Activated T-helper 17 cell treated with anti-CD3 and anti-CD28 coated beads, Interleukin-2, amount 50 U/mL, for 72 hours (primary cell): ENCODE measurements at places on chromosomes 5 and 9. TPM values are rescaled to one million over a fixed set of nuclear protein-coding genes. Genes with fewer than 3 reads are reported as not detected.

- no peak for ATAC-seq
Observed at GRCh38 chr9:38692707-38693106, 27.2 kb downstream of the FAM240B start.

DNA sequence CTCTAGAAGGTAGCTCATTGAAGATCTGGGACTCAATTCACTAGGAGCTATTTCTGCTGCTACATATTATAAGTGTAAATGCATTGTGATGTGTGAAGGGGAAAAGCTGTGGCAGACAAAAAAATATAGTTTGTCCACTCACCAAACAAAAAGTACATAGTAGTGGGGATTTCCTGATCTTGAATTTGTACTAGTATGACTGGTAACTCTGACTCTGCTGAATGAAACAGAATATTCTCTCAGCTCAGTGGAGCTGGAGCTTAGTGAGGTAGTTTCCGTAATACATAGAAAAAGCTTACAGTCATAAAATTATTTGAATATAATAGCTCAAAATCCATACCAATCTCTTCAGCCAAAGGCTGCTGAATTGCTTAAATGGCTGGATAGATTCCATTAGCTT lies 455.6 kb upstream of the CD180 start:
- ATAC-seq, result no peak

- no peak for ATAC-seq
Observed at GRCh38 chr9:134190232-134191121, 26.1 kb upstream of the RNU6ATAC start.

DNA sequence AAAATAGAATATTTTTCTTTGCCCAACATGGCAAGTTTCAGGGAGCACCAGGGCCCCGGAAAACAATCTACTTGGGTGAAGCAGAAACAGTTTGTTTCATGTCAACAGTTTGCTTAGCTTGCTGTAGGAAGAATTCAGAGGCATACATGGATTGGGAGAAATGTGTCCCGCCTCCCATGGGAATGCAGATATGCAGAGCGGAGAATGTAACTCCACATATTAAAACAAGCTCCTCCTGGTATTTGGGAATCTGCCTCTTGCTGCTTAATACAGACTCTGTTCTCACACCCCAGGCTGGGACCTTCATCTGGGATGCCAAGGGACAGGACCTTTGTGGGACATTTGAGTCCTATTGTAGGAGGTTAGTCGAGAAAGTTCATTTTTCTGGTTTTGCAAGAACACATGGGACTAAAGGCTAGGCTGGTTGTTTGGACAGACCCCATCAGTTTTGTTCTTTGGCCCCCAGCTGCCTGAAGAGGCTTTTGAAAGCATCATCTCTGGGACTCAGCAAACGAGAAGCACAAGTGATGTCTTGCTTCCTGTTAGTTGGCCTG lies 220.5 kb upstream of the ADRA1B start:
- no peak for ATAC-seq

DNA sequence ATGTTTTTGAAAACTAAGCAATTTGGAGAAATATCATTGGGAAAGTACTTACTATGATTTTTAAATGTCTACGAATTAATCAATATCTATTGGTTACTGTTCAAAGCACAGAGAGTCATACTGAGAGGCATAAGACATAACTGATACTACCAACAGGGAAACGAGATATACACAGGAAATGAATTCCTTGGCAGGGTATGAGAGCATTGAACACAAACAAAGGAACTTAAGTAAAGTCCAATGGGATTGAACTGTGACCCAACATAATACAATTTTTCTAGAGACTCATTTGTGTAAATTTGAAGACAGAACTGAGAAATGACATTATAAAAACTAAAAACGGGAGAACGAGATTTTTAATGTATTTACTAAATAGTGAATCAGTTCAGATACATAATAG lies 1.3 kb upstream of the ITGA1 start:
- ATAC-seq, result no peak

- ATAC-seq, result no peak
Observed at GRCh38 chr5:151084363-151084762, 3.5 kb upstream of the TNIP1 start.

- no peak for ATAC-seq
Observed at GRCh38 chr9:87671925-87672324, 54.0 kb upstream of the CTSL start.

DNA sequence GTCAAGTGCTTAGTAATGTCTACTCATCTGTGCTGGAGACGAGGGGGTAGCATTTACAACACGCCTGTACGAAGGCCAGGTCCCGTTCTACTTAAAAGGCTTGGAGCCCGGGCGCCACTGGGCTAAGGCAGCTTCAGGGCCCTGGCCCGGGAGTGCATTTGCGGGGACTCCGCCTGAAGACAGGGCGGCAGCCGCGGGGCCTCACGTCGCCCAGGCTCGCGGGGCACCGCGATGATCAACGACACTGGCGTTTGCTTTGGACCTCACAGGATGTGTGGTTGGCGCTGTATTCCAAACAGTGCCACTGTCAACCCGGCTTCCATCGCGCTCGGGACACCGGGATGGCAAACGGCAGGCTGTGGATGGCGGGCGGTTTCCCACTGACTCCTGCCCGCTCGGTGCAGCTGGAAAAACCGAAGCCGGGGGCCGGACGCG lies 1.1 kb upstream of the TENT4A start:
- peak; percentile 23 for ATAC-seq

- ATAC-seq, result peak; percentile 63
Observed at GRCh38 chr5:77066823-77067442, 20.2 kb downstream of the ZBED3 start.

DNA sequence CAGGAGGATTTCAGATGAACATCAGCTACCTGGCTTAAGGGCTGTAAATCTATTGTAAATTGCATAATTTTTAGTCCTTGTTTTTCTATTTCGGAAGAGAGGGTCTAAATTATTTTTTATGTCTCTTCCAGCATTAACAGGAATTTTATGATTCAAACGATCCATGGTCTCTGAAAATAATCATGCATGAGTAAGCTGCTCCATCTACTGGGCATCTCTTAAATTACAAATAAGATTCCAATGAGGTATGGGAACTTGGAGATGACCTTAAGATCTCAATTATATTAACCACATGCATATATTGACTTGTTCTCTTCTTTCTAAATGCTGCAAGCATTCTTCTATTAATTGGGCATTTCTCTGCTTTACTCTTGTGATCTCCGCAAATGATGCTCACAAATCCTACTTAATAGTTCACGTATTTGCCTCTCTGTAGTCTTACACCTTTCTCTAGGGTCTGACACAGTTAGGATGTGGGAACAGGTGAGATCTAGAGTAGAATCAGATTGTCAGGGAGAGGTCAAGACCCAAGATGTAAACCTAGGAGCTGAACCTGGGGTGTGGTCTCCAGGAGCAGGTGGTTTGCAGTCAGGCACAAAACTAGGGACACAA lies 86.9 kb downstream of the NUDT12 start:
- no peak for ATAC-seq

GRCh38 chr9:127218818-127219217 lies 45.8 kb upstream of the GARNL3 start:
- ATAC-seq, result no peak

GRCh38 chr5:179459771-179460170 lies 90.6 kb upstream of the RUFY1 start:
- no peak for ATAC-seq

- ATAC-seq, result peak; percentile 52
Observed at GRCh38 chr9:125558453-125559092, 148.4 kb downstream of the MAPKAP1 start.

DNA sequence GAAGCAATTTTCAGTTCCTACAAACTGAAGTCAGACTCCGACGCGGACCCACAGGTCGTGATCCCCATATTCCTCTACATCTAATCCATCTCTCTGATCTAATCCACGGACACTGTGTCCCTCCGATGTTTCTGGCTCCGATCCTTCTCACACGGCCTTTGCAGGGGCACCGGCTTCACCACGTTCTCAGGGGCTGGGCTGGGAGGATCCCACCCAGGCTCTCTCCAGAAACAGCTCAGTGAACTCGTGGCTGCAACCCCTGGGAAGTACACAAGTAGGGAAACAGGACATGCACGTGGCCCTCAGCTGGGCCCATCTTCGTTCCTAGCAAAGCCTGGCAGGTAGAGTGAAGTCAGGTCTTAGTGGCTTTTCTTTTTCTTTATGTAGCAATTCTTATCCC lies 49.1 kb upstream of the OLFM1 start:
- no peak for ATAC-seq

SECISBP2 gene
- 40.1 TPM for total RNA-seq

FBP2 gene
- not detected for total RNA-seq

PCDHGA5 gene
- not detected for total RNA-seq

CDO1 gene
- total RNA-seq, result not detected

TPPP gene
- total RNA-seq, result 1.4 TPM

CCL27 gene
- total RNA-seq, result 1.6 TPM

PLAC8L1 gene
- total RNA-seq, result 0.69 TPM
